Renal cortical epithelial cell (primary cell): ENCODE measurements at places on chromosomes 7 and 10.

DNA sequence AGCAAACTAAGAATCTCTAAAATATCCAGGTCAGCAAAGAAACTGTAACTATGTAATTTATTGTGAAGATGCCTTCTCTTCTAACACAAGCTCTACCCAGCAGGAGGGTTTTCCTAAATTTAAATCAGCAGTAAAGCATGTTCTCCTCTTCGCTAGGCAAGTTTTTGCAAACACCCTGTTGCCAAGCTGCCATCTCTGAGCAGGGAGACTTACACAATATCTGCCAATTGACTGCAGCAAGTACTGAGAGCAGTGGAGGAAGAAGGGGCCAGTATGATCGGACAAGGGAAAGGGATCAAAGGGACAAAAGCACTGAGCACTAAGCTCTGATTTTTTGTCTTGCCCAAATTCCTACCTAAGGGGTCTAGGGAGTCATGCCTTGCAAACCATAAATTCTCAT lies 16.0 kb upstream of the LANCL2 start:
- no peak for DNase-seq

GRCh38 chr10:101666083-101666482 lies 28.9 kb downstream of the FBXW4 start:
- no peak for DNase-seq

GRCh38 chr7:144987686-144988085 lies 151.8 kb upstream of the TPK1 start:
- DNase-seq = no peak

DNA sequence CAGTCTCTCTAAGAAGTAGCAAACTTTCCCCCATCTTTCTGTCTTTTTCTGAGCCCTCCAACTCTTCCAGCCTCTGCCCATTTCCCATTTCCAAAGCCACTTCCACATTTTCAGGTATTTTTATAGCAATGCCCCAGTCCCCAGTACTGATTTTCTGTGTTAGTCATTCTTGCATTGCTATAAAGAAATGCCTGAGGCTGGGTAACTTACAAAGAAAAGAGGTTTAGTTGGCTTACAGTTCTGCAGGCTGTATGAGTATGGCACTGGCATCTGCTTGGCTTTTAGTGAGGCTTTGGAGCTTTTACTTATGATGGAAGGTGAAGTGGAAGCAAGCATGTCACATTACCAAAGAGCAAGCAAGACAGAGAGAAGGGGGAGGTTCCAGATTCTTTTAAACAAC lies 17.2 kb downstream of the PLCE1 start:
- DNase-seq = peak; percentile 36

GRCh38 chr7:100641463-100641859 lies at the start of gene TFR2:
Gene TFR2 (minus strand): TSS chr7:100641552. CDS start chr7:100641509, 43 bp downstream.
- DNase-seq = no peak

DNA sequence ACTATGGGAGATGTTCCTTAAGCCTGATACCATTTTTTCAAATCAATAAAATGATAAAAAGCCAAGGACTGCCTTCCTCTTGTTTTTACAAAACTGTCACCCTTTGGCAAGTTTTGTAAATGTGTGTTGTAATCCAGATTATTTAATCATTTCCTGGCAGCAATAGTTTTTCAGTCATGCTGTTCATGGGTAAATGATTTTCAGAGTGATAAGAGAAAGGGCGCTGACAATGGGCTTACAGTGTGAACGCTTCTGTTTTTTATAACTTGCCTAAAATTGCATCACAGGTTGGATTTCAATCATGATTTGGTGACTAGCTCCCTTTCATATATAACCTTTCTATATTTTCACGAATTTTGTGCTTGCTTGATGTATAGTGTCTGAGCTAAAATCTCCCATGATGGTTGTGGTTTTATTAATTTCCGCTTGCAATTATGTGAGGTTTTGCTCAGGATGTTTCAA lies 19.0 kb upstream of the DMBT1 start:
- peak; percentile 15 for DNase-seq
